Mesothelial cell of epicardium (in vitro differentiated cells): ENCODE measurements at places on chromosomes 7 and 10. TPM values are rescaled to one million over a fixed set of nuclear protein-coding genes. Genes with fewer than 3 reads are reported as not detected.

DNA sequence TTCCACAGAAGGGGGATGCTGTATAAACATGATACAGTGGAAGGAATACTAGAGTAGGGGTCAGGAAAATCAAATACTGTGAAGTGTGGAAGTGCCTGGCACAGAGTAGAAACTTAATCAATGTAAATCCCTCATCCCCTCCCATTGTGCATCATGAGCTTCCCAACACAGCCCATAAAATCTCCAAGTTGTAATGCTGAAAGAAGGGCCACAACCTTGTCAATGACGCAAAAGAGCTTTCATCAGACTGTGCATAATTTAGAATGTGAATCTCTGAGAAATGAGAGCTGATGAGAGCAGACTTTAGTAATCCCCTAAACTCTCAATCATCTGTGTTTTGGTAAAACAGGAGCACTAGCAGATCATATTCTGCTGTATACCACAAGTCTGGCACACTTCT lies 105.2 kb upstream of the IMMP2L start:
- no peak for DNase-seq

DNA sequence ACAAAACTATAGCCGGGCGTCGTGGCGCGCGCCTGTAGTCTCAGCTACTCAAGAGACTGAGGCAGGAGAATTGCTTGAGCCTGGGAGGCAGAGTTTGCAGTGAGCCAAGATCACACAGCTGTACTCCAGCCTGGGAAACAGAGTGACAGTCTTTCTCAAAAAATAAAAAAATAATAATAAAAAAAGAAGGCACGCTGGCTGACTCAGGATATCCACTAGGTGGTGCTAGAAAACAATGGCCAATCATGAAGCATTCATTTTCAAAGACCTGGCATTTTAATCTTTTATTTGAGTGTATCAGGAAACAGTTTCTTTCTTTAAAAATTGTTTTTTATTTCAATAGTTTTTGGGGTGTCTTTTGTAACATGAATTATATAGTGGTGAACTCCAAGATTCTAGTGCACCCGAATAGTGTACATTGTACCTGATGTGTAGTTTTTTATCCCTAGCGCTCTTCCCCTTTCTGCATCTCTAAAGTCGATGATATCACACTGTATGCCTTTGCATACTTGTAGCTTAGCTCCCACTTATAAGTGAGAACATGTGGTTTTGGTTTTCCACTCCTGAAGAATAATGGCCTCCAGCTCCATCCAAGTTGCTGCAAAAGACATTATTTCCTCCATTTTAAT lies 88.6 kb downstream of the LYZL1 start:
- DNase-seq, result no peak

- no peak for DNase-seq
Observed at GRCh38 chr10:58795560-58795959, 282.9 kb downstream of the BICC1 start.

GRCh38 chr7:156842317-156842716 lies 50.7 kb downstream of the LMBR1 start:
- no peak for DNase-seq

DNA sequence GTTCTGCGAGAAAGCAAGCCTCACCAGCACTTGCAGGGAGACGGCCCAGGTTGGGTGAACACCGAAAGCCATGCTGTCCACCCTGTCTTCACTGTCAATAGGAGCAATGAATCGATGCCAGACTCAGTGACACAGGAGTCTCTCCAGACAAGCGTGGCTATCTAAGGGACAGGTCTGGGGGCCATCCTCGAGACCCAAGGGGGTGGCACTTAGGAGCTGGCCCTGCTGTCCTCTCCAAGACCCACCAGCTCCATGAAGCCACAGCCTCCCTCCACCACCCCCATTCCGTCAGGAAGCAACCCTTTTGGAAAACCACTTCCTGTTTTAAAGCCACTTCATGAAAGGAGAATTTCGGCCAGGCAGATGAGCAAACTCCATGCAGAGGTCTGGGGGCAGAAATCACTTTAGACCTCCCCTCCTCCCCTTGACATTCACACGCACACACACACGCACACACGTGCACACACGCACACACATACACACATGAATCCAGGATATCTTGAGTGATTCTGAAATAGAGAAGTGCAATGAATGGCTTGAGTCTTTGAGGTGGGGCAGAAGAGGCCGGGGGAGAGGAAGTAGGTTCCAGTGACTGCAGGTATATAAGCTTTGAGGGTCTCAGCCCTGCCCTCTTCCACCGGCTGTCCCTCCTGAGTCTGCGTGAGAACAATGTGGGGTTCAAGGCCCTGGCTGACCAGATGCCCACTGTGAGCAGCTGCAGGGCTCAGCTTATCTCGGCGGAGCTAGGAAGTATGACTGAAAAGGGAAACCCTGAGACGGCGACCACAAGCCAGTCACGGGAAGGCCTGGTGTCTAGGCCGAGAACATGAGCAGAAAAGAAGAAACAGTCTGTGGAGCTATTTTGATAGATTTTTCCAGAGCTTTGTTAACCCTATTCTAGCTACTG lies 25.0 kb downstream of the RGS10 start:
- no peak for DNase-seq

DNA sequence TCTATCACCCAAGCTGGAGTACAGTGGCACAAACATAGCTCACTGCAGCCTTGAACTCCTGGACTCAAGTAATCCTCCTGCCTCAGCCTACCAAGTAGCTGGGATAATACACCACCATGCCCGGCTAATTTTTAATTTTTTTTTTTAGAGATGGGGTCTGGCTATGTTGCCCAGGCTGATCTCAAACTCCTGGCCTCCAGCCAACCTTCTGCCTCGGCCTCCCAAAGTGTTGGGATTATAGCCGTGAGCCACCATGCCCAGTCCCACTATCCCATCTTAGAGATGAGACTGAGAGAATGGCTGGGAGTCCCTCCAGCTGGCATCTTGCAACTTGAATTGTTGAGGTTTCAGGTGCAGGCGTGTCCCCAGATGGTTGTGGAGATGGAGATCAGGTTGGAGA lies 40.7 kb upstream of the ELN start:
- no peak for DNase-seq

DNA sequence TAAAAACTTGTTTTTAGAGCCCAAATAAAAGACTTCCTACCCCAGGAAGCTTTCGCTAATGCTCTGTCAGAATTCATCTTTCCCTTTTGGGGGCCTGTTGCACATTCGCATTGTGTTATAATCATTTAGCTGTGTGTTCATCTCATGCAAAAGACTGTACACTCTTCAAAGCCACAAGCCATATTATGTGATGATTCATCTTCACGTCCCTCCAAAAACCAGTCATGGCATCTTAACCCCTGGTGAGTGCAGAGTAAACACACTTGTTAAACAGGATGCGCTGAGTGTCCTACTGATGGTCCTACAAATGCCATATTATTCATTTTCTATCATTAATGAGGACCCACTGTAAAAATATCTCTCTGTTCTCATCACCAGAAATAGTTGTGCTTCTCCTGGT lies 235.4 kb downstream of the KIAA1217 start:
- DNase-seq, result no peak

DNA sequence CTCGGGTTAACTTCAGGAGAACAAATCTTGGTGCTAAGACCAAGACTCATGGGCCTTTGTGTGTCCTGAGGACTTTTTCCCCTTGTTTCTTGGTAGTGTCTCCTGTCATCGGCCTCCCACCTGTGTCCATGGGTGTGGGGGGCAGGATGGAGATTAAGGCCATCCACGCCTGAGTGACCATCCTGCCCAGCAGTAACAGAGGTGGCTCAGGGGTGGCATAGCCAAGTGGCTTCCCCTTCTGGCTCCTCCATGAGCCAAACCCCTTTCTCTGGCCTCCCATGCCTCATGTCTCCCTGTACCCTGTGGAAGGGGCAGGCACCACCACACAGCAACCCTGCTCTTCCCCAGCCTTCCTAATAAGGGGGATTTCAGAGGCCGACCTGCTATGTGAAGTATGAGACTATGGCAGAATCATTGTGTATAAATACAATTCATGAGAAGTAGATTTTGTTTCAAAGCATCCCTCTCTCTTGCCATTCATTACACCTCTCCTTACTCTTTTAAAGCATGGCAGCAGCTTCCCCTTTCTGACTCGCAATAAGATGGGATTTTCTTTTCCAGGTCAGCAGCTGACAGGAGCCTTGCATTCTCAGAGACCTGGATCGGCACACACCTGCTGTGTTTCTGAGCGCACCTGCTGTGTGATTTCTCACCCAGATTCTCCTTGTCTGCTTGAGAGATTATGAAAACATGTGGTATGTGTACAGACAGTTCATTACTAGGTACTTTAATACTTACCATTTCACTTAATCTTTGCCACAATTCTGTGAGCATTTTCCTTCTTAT lies 102.5 kb downstream of the XPNPEP1 start:
- no peak for DNase-seq

GRCh38 chr10:71736570-71736952 lies 17.0 kb upstream of the C10orf105 start:
- no peak for DNase-seq

DNA sequence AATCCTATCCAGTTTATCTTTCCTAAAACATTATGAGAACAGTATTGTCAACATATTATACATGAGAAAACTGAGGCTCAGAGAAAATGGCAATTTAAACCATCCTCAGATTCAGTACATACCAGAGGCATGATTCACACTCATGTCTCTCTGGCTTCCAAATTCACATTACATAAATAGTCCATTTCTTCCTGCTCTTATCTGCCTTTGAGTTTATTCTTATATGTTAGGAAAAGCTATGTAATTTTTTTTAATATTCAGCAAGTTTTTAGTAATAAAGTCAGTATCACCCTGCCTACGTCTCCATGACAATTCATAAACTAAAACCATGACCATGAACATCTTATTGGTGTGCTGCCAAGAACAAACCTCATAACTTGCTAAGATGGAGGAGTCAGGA lies 1260.2 kb upstream of the SORCS1 start:
- DNase-seq, result no peak

- no peak for DNase-seq
Observed at GRCh38 chr7:98254951-98255610, 3.0 kb upstream of the TECPR1 start.

GRCh38 chr10:133231946-133232574 lies 2.0 kb downstream of the UTF1 start:
- DNase-seq, result no peak

DNA sequence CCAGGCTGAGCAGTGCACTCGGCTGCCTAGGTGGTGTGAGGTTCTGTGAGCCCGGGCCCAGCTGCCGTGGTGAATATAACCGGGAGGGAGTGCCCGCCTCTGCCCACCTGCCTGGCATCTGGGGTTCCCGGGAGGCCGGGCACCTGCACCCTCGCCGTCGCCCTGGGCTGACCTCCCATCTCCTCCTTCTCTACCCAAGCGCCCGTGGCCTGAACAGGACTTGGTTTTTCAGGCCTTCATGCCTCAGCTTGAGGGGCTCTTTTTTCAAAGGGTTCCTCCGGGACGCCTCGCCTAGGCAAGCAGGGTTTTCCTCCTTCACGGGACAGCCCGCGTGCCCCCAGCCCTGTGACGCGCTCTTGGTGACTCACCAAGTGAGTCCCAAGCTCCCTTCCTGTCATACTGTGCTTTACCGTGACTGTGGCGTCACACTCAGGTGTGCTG lies 9.9 kb downstream of the INPP5A start:
- no peak for DNase-seq

DNA sequence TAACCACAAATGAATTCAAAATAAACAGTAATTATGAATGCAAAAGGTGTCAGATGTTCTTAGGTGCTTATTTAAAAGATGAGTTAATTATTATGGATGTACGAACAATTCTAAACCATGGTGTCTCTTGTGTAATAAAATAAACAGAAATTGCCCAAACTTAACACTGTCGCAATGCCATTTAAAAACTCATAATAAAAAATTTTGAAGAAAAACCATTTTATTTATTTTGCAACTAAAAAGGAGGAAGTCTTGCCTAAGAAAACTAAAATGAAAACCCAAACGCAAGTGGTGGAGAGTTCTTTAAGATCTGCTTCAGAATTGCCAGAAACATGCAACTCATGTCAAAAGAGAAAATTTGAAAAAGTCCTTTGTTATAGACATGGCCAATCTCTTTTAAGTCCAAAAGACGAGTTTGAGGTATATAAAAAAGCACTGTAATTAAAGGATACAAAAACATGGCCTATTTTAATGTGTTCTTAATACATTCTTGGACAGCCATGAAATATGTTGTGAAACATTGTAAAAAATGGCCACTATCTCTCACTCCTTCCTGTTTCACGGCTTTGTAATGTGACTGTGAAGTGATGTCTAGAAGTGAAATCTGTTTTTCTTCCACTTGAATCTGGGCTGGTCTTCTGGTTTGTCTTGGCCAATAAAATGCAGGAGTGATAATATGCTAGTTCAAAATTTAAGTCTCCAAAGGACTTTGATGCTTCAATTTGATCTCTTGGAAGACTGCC lies 322.9 kb downstream of the PRPF18 start:
- DNase-seq, result no peak

GRCh38 chr7:39212876-39213275 lies 235.2 kb downstream of the POU6F2 start:
- DNase-seq, result no peak

- no peak for DNase-seq
Observed at GRCh38 chr7:146670532-146670931, 553.9 kb downstream of the CNTNAP2 start.

DNA sequence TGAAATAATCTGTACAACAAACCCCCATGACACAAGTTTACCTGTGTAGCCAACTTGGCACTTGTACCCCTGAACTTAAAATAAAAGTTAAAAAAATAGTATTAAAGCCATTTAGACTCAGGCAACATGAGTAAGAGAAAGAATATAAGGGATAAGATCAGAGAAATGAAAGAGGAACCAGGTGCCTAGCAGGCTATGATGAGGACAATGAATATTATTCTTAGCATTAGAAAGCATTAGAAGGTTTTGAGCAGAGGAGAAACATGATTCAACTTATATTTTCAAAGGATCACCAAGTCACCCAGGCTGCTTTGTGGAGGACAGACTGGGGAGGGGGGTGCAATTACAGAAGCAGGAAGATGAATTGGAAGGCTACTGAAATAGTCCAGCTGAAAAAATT lies 48.1 kb upstream of the TES start:
- no peak for DNase-seq

GRCh38 chr7:4139656-4140625 lies 542.2 kb upstream of the FOXK1 start:
- DNase-seq, result no peak

Gene ADRB1
- 0.07 to 0.18 TPM in 2 of 3 replicates, not detected in the other for total RNA-seq

Gene CASTOR2
- 40.8 to 44.5 TPM (median 41.8 TPM) in 3 replicates for total RNA-seq

Gene EN2
- not detected in 3 replicates for total RNA-seq

Gene GNGT1
- not detected in 3 replicates for total RNA-seq

Gene AKR1B15
- 1.7 to 1.9 TPM (median 1.8 TPM) in 3 replicates for total RNA-seq

Gene ZNF746
- total RNA-seq, result 25.4 to 27.9 TPM (median 27.3 TPM) in 3 replicates

Gene LIPJ
- total RNA-seq, result 0.18 to 0.47 TPM (median 0.22 TPM) in 3 replicates

Gene MAT1A
- 0.09 to 0.22 TPM (median 0.18 TPM) in 3 replicates for total RNA-seq
